NCI-H1436 treated with DMSO at 0.1 percent for 48 hours (cell line): ENCODE measurements at places on chromosomes 1 and 21.

- DNase-seq: no peak
Observed at GRCh38 chr21:34983680-34984086, 65.4 kb downstream of the RUNX1 start.

DNA sequence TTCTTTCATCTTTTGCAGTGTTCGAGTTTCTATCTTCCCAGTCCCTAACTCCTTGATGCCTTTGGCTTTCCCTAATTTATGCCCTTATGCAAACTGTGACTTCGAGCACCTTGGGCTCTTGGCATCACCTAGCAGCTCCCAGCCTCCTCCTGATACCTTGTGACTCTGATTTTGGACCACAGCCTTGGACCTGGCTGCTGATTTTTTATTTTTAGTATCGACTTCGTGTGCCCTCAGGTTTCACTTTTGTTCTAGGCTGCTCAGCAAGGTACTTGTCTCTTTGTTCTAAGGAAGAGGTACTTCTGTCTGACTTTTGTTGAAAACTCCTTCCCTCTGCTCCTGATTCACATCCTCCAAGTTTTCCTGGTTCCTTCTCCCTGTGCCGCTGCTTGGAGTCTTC lies 69.6 kb upstream of the KCNK1 start:
- DNase-seq: no peak

DNA sequence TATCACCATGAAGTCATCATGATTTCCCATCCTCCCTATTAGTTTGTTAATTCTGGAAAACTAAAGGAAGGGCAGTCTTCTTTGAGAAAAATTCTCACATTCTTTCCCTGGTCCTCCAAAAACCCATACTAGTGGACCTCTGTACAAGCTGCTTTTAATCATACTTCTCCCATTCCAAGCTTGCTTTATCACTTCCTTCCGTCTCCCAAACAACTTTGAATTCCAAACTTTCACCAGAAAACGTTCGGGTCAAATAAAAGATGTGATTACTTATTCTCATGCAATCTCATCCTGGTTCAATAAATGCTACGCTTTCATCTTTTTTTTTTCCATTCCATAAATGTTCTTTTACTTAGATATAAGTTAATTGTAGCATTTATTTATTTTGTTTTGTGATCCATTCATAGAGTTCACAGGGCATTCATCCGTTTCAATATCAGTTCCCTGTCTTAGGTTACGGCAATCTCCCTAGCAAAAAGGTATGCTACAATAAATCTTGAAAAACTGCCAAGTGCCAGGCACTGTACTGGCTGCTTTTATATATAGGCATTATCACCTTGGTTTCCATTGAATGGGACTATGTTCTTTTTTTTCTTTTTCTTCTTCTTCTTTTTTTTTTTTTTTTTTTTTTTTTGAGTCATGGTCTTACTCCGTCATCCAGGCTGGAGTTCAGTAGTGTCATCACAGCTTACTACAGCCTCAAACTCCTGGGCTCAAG lies 100.2 kb upstream of the GREM2 start:
- no peak for DNase-seq

DNA sequence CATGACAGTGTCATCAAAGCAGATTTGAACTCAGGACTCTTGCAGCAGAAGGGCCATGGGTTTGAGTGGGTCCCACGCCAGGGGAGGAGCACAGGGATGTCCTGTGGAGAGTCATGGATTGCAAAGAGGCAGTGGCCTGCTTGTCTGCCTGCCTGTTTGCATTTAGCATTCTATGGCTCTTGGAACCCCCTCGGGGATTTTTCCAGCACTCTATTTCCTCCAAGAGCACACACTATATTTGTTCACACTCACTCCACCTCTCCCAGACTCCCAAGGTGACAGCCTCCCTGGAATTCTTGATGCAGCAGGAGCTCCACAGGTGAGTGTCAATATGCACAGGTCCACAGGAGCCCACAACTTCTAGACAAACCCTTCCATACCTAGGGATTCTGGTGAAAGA lies 73.1 kb upstream of the LRRN2 start:
- no peak for DNase-seq

DNA sequence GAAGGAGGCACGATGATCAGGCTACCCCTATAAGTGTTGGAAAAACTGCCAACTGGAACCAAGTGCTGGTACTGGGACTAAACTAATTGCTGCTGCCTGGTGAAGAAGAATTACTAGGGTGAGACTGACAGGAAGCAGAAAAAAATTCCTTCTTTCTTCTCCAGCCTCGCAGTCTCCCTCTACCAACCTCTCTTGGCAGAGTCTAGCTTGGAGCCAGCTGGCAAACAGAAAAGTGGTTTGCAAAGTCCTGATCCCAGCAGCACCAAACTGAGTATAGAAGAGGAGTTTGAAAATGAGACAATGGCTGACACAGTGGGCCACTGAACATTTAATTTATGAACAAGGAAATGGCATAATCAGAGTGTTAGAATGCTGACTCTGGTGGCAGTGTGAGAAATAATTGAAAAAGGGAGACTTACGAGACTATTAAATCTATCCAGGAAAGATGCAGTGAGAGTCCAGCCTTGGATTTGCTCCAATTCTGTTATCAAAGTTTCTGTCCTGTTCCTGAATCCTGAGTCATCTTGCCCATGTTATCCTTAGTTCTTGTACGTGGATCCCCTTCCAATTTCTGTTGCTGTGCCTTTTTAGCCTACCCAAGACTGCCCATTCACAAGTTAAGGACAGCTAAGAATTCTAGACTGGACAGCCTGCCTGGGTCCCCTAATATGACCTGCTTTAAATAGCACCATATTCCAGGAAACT lies 23.7 kb upstream of the DISP1 start:
- DNase-seq: no peak

DNA sequence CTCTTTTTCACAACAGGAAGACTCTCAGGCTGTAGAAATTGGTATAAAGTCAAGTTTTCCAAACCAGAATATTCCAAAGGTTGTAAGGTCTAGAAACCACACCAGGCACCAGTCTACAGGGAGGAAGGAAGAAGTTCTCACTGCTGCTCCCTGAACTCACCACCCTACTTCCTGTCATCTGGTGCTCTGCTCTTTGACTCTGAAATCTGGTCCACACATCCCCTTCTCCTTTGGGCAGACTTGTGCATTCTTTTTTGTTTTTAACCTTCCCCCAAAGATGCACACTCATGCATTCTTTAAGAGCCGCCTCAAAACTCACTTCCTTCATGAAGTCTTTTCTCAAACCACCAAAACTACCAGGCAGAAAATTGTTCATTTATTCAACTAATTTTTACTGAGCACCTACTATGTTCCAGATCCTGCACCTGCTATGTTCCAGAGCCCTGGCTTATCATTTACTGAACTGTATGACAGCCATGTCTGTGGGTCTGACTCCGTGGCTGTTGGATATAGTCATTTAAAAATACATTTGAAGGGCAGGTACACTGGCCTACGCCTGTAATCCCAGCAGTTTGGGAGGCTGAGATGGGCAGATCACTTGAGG lies 30.1 kb upstream of the EPS15 start:
- no peak for DNase-seq

GRCh38 chr1:64960731-64961130 lies 5.6 kb downstream of the JAK1 start:
- no peak for DNase-seq

- no peak for DNase-seq
Observed at GRCh38 chr1:174297351-174297750, 138.0 kb downstream of the RABGAP1L start.

- no peak for DNase-seq
Observed at GRCh38 chr1:203555511-203556046, 61.6 kb downstream of the OPTC start.

DNA sequence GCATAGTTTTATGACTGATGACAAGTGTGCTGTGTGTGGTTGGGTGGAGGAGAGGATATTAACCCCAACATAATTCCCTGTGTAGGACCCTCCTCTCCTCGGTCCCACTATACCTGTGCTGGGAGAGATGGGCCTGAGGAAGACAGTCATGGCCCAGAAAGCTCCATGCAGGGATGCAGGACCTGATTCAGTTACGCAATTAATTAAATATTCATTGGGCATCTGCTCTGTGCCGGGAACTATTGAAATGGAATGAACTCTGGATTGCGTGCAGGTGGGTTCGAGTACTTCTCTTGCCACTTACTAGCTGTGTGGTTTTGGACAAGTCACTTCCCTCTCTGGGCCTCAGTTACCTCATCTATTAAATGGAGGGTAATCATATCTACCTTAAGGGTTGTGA lies 74.6 kb downstream of the CD247 start:
- DNase-seq: no peak

- DNase-seq: no peak
Observed at GRCh38 chr1:18581420-18581880, 49.2 kb upstream of the PAX7 start.
